Natural killer cell (primary cell): ENCODE measurements at places on chromosomes 13 and 19.

DNA sequence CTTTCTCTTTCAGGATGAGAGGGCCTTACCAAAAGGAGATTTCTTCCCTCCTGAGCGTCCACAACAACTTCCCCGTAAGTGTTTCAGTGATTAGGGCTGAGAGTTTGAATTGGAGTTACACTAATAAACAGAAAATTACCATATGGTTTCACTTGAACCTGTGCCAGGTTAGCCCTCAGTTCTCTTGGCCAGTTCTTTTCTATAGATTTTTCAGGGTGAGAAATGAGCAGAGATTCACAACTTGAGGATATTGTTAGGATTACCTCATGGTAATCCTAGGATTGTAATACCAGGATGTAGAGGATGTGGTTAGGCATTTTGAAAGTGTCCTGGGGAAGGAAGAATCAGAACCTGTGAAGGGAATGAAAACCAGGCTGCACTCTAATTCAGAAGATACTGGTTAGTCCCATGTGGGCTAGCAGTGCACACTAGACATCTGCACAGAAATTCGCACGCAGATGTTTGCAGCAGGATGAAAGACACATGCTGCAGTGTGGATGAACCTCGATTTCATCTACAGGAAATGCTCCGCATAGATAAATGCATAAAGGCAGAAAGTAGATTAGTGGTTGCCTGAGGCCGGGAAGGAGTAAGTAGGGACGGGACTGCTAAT, 24.1 kb downstream of the HNRNPM start:
- no peak for DNase-seq

- no peak for DNase-seq
Observed at GRCh38 chr13:46641274-46642081, 88.5 kb downstream of the LRCH1 start.

DNA sequence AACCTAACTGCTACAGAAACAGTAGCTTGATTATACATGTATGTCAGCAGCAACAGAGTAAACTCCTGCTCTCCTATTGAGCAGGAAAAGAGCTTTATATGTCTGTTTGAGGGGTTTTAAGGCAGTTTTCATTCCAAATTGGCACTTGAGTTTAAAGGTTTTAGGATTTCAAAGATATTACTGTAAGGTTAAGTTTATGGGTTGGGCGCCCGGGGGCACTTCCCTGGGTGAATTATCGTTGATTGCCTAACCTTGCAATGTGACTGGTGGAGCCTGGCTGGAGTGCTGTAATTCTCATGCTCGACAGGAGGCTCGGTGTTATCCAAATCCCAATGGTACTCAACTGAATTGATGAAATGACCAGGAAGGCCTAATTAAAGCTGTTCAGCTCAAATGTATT, 1586.1 kb downstream of the OLFM4 start:
- DNase-seq: no peak

GRCh38 chr13:46340011-46340410, 47.0 kb downstream of the RUBCNL start:
- DNase-seq: no peak

- no peak for DNase-seq
Observed at GRCh38 chr19:38975214-38975860, at the start of gene FBXO17. FBXO17 (minus strand) TSS chr19:38975742; CDS start chr19:38950319, 25,423 bp downstream.

DNA sequence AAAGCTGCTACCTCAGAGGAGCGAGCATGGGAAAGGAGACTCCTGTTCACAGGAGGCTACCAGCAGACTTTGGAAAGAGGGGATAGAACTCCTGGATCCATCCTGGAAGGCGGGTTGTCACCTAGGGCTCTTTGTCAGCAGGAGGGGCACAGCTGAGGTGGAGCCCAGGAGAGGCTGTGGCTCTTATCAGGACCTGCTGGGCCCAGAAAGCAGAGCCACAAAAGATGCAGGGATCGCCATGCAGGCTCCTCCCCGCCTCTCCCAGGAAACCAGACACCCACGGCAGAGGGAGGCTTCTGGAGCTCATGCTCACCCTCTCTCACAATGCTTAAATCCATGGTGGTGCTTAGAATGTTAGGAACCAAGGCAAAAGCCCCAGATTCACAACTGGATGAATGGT, 994.2 kb downstream of the UQCRFS1 start:
- no peak for DNase-seq

DNA sequence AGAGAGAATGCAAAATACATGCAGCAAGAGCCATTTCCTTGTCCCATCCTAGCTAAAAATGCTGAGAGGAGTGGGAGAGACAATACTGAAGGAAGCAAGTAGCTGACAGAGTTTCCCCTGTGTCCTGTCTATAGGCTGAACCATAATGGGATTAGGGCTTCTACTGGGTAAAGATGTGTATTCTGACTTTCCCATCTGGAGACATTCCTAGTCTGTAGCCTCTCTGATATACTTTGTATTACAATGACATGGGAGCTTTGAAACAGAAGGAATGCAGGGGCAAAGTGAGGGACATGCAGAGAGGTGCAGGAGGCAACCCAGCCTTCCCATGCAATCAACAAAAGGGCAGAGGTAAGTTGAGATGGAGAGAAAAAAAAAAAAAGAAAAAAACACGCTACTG, 10.5 kb upstream of the GPC6 start:
- DNase-seq: no peak

DNA sequence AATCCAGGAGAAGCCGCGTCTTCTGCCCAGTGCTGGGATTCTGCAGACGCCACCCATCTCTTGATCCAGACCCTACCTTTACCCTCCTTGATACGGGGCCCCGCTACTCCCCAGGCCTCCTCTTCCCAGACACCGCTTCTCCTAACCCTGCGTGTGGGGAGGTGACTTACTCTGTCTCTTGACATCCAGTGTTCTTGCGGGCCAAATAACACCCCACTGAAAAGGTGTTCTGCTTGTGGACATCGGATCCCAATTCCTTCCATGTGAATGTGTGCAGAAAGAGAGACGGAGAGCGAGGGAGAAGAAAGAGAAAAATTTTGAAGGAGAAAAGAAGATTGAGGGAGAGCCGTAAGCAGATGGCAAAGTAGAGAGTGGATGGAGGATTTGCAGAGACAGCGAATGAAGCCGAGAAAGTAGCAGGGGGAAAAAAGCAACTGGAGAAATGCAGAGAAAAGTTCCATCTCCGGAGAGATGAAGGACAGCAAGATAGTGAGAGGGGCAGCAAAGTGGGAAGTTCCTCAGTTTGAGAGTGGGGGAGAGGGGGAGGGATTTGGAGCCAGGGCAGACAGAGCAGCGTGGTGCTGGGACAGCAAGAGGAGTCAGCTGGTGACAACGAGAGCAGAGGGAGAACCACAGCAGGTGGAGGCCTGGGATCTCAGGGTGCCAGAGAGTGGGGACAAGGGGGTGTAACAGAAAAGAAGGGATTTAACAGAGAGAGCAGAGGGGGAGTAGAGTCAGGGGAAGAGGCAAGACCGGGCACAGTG, 814 bp downstream of the ZNF480 start:
- no peak for DNase-seq

DNA sequence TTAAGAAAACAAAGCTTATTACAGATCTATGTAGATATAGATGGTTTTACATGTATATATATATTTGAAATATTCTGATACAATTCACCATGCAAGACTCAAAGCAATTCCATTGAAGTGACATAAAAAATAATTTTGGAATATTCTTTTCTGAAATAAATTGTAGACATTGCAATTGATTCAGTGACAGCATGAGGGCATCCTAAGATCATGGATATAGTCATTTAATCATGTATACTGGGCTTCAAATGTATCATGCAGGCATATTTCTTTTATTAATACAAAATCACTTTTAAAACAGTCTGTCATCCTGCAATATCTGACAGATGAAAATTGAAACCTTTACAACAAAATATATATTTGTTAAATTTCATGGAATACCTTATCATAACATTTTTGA, 286.7 kb upstream of the SLITRK6 start:
- no peak for DNase-seq

GRCh38 chr19:42531313-42531712, 3.0 kb upstream of the CEACAM1 start:
- DNase-seq: no peak

DNA sequence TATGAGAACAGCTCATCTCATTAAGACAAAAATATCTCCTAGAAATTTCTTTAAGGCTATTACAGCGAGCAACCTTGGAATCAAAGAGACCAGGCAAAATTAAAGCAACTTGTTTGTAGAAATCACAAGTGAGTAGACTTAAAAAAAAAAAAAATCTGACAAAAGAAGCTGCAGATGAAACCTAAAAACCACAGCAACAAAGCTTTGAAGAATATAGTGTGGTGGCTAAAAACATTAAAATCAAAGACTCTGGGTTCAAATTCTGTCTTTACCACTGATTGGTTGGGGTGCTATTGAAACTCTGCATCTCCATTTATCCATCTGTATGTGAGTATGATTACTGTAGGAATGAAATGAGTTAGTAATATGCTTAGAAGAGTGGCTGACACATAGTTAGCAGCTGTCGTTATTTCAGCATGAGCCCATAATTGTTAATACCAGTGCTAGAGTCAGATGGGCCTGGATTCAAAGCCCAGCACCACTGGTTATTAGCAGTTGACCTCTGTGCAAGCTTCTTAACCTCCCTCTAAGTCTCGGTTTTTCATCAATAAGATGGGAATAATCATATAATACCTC, 157.6 kb downstream of the FOXO1 start:
- DNase-seq: no peak

- peak; percentile 58 for DNase-seq
Observed at GRCh38 chr19:18603255-18603957, 3.2 kb downstream of the CRLF1 start.

DNA sequence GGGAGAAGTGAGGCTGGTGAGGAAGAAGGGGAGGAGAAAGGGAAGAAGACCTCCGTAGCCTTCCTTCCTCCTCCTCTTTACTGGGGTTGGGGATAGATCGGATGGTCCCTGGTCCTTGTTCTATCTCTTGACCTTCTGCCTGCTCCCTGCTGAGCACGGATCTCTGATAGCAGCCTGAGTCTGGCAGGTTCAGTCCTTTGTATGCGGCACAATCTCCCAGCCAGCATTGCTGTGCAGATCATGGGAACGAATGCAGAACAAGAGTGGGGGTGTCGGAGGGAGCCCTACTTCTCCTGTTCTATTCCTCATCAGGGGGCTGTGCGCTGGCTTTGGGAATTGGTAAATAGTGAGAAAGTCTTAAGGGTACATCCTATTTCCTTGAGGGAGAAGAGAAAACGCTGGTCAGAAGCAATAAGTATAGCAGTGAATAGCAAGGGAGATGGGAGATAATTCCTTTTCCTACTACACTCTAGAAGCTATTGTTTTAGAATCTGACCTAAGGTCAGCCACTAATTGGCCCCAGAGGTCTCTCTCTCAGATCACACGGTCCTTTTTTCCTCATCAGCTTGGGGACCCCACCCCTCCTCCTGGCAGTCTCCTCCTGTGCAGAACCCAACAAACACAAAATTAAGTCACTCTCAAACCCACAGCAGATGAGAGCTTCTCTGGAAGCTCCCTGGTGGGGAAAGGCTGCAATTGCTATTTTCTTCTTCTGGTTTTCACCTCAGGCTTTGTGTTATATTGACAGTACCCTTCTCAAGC, 41.0 kb downstream of the KL start:
- no peak for DNase-seq

- DNase-seq: no peak
Observed at GRCh38 chr13:94968757-94969086, 256.4 kb upstream of the SOX21 start.

- DNase-seq: no peak
Observed at GRCh38 chr13:31767175-31767900, 28.0 kb downstream of the RXFP2 start.

DNA sequence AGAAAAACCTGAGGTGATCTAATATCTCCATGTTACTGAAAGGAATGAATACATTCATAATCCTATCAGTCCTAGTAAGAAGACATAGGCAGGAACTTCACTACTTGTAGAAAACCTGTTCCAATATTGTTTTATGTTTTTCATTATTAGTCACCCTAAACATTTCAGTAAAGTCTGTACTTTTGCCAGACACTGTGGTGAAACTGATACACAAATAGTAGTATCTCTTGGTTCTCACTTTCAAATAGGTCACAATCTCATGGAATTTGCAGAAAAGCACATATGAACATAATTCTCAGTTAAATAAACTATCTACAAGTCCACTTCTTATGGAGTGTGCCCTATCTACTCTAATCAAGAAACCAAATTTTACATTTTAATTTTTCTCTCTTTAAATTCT, 88.3 kb upstream of the PCDH9 start:
- DNase-seq: no peak
